ENCODE measurements at places on chromosomes 12 and 14.

DNA sequence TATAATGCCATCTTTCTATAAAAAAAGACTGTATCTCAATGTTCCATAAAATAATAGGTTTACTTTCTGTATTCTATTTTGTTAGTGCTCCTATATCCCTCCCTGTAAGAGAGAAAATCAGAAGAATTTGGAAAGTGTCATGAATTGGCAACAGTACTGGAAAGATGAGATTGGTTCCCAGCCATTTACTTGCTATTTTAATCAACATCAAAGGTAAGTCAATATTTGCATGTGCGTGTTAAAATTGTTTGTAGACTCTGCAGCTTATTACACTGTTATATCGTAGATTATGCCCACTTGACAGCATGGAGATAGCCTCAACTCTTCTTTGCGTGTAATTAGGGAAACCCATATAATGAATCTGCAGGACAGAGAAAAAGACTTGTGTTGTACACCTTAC, 34.0 kb downstream of the KCNMB4 start:
- no peak for DNase-seq

DNA sequence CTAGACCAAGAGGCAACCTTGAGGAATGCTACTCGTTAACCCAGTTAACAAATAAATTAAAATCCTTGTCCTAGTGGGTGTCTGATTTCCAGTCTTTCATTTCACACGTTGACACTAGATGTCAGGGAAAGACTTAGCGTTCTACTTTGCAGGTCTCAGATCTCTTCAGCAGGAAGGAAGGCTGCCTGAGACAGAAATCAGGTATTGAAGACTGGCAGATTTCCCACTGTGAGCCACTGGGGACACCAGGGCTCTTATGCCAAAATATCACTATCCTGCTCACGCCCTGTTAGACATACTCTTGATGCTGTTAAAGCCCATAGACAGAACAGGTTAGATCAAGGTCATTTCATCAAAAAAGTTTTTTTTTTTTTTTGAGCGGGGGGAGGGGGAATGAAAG, 33.0 kb downstream of the EMP1 start:
- DNase-seq: no peak

DNA sequence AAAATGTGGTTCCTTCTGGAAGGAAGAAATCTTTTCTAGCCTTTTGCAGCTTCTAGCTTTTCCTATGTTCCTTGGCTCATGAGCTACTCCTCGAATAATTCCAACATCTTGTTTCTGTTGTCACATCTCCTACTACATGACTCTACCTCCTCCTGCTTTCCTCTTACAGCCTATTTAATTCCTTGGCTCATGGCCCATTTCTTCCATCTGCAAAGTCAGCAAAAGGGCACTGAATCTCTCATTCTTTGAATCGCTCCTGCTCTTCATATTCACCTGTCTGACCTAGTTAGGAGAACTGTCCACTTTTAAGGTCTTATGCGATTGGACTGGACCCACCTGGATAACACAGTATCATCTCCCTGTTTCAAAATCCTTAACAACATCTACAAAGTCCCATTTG, 15.8 kb downstream of the PRKD1 start:
- DNase-seq: no peak

- peak; percentile 2 for DNase-seq
Measured at GRCh38 chr12:131672941-131673887, 37.7 kb upstream of the SFSWAP start.

- DNase-seq: no peak
Measured at GRCh38 chr14:69395929-69396328, 2.2 kb downstream of the ERH start.

All from GM03348 (cell line).